ENCODE measurements at places on chromosomes 7 and 10.

DNA sequence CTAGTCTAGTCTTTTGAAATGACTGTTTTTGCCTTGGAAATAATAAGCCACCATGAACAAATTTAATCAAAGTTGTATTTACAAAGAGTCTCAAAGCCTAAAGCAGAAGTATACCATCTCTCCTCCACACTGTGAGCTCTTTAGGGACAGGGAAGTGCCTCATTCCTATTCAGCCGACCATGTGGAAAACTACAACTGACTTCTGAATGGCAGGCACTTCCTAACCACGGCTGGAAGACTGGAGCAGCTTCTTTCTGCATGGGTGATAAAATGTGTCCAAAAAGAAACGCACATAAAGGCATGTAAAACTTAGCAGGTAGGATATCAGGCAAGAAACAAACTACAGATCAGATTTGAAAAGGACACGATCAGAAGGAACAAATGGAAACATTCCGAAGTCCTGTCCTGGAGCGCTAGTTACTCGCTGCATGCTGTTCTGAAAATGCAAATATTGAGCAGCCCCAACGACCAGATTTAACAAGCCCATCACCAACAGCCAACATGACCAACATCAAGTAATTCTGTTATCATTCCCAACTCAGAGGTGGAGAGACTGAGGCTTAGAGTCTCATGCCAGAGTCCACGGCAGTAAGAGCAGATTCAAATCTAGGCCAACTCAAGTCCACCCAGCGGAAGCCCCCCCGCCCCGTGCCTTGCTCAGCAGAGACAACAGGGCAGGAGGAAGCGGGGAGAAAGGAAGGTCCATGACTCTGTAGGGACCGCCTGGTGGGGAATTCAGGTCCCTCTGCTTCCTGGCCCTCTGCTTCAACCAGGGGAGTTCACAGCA lies 26.5 kb downstream of the CTBP2 start:
- DNase-seq: no peak

DNA sequence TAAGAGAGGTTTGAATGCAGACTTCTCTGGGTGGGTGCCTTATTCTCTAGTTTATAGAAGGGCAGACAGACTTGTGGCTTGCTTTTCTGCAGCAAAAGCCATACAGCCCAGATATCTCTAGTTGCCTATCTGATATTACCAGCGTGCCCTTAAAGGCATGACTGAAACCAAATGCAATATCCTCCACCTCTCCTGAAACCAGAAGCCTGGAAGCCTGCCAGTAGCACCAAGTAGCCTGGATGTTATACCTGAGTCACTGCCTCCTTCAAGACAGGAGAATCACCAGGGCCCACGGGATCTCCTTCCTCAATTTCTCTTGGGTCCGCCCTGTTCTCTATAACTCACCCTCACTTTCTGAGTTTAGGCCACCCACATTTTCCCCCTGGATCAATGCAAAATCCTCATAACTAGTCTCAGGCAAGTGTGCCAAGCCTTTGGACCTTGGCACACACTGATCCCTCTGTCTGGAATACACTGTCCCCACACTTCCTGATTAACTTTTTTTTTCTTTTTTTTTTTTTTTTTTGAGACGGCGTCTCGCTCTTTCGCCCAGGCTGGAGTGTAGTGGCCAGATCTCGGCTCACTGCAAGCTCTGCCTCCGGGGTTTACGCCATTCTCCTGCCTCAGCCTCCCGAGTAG lies 638.4 kb downstream of the GALNT17 start:
- no peak for DNase-seq

DNA sequence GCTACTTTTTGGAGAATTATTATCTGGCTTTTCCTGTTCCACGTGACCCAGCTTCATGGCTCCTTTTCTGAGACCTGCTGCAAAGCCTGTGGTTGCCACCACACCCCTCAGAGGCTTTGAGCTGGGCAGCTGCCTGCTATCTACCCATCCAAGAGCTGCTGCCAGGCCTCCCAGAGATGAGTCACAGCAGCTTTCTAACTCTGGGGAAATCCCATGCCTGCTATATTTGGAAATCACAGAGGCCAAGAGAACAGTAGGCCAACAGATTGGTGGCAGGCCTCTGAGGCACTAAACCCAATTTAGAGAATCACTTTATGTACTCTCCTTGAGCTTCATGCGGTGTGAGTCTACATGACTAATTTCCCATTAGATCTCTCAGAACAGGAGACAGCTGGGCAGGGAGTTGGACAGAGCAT lies 35.2 kb downstream of the SGCE start:
- DNase-seq: no peak

DNA sequence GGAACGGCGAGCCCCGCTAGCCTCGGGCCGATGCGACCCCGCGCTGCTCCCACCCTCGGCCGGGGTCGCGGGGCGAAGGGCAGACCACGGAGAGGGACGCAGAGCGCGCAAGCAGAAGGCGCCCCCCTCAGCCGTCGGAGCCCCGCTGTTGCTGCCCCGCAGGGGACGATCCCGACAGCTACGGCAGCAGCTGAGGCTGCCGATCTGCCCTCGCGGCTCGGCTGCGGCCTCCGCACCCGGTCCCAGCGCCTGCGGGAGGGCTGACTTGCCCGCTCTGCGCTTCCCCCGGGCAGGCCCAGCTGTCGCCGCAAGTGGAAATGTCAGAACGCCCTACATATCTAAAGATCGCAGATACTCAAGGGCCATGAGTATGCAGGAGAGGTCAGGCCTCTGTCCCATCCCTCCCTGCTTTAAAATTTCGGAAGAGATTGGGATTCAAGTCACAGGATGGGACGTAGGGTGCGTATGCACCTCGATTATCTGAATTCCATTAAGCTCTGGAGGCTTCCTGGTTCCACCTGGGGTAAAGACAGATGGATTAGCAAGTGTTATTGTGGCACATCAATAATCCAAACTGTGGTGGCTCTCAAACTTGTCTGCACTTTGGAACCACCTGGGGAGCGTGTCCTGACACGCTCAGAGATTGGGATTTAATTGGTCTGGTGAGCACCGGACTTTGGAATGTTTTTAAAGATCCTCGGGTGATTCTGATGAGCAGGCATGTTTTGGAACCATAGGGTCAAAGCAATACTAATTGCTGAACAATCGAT lies at the start of gene CRPPA:
Gene CRPPA (minus strand): TSS at position 206 of the 770 bp plus-strand sequence. CDS start 216 bp downstream, outside the sequence.
- DNase-seq: no peak

- no peak for DNase-seq
Measured at GRCh38 chr10:78913219-78914059, 155.3 kb upstream of the ZMIZ1 start.

DNA sequence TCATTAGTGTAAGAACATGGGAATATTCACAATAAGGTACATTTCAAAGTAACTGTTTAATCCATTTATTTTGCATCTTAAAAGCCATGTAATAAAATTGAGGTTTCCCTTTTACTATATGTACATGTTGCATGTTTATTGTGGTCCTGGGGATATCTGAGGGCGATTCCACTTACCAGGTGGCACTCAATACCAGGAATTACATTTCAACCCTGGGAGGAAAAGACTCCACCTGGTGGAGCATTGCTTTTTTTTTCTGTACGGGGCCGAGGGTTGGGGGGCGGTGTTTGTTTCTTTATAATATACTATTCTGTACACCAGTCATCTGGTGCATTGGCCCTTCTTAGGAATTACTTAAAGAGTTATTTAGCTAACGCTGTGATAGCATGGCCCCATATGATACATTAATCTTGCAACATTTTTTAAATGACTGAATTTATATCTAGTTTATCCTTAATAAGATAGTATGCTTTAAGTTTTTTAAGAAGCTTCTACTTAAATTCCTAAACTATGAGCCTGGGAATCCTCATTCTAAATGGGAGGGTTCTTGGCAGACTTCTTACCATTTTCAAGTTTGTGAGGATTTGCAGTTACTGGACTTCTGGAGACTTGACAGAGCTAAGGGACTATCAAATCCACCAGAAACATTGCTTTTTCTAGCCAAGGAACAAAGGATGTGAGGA lies 7.2 kb upstream of the HGF start:
- no peak for DNase-seq

DNA sequence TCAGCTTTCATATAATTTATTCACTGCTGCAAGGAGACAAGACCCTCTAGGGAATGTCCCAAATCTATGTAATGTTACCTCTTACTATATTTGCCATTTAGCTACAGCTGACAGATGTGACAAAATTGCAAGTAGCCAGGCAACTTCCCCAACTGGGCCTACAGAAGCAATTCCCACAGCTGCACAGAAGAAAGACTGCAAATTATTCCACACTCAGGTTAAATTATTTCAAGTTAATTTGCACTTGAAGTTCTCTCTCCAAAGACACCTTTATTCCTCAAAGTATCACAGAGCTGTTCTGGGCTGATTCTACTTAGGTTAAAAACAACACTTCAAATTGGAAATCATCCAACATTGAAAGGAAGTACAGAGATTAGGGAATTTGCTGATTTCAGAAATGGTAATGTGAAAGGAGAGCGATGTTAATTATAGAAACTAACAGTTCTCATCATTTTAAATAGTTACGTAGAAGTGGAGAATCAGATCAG lies 133.6 kb downstream of the THSD7A start:
- no peak for DNase-seq

- no peak for DNase-seq
Measured at GRCh38 chr10:124385627-124386185, 33.0 kb downstream of the OAT start.

DNA sequence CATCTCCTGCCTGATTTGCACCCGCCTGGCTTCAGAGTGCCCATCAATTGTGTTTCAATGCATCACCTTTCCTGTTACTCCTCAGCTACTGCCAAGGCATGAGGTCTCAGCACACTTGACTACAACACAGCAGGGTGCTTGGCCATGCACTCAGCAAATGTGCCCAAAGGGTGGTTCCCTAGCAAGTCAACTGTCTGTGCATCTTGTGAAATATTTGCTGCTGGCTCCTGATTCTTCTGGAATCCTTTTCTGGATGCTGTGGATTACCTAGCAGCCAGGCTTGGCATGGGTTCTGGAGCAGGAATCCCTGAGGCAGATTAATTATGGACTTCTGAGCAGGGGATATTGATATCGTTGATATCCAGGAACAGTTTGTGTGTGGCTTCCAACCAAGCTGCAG lies 662.6 kb upstream of the MGMT start:
- DNase-seq: no peak

- DNase-seq: no peak
Measured at GRCh38 chr7:45155357-45155900, 2.2 kb upstream of the RAMP3 start.

GRCh38 chr7:31981874-31982390 lies 88.3 kb downstream of the PDE1C start:
- DNase-seq: no peak

DNA sequence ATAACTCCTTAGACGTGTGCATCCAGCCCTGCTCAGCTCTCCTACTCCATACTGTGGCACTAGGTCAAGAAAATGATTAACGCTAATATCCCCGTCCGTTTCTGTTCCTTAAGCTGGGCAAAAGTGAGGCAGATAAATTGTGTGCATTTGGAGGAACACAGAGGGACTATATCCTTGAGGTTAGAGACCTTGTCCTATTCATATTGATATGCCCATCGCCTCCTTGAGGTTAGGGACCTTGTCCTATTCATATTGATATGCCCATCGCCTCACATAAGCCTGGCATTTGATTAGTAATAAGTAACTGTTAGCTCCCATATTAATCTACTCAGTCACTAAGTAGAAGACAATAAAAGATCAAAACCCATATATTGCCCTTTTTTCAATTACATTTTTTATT lies 12.9 kb upstream of the TAX1BP1 start:
- no peak for DNase-seq

DNA sequence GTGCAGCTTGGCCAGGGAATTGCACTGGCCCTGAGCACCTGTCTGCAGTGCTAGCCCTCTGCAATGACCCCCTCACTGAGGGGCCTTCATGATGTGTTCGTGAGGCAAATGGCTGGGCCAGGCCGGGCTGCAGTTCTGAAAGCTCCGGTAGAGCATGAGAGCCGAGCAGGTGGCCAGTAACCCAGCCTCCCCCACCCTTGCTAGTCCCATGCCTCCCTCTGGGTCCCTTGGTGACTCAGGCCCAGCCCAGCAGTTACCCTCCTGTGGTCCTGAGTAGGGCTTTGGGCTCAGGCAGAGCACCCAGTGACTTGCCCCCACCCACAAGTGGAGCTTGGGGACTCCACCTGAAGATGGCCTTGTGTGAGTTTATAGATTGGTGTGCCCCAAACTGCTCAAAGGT lies 16.1 kb upstream of the CSGALNACT2 start:
- no peak for DNase-seq

GRCh38 chr10:94443549-94443948 lies 41.2 kb downstream of the TBC1D12 start:
- no peak for DNase-seq

DNA sequence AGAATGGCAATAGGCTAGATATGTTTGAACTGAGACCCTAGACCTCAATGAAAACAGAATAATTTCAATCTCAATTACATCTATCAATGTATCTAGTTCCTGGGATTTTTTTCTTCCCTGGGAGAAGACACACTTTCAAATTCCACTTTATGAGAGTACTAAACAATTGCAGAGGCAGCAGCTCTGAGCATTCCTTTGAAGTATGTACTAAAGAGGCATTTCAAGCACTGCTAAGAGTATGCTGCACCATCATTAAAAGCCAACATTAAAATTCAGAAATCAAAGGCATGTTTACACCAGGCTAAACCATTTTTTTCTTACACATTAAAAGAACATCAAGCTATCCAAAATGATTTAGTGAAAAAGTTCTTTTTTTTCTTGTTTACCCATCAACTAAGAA lies 297.9 kb upstream of the CACNA2D1 start:
- no peak for DNase-seq

DNA sequence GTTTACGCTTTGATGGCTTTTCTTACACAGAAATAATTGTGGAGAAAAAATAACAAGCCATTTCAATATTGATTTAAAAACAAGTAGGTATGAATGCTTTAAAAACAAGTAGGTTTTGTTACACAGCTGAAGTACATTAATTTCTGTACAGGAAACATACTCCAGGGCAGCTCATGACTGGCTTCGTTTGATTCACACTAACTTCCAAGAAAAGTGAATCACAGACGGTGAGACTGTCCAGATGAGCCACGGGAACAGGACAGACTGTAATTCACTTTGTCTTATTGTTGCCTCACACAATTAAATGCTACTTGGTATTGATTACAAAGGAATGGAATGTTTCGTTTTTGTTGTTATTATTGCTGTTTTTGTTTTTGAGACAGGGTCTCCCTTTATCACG lies 26.6 kb upstream of the SNX10 start:
- no peak for DNase-seq

GRCh38 chr7:50940621-50941020 lies 157.9 kb upstream of the GRB10 start:
- no peak for DNase-seq

DNA sequence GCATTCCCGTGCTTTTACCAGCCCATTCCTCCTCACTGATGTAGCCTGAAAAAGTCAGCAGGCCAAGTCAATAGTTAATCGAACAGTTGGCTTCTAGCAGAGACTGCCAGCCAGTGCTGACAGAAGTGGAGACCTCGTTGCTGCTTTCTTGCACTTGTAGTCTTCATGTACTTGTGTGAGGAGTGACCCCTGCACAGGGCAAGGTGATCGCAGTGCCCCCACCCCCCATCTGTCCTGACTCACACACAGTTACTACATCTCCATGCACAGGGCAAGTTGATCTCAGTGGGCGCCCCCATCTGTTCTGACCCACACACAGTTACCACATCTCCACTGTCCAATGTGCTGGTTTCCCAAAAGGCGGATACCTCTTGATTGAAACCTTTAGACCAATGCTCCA lies 34.2 kb downstream of the C10orf71 start:
- DNase-seq: no peak

All from left renal pelvis (tissue), 4 donors.